ENCODE measurements at places on chromosomes 6 and 20. TPM values are rescaled to one million over a fixed set of nuclear protein-coding genes. Genes with fewer than 3 reads are reported as not detected.
A peak's percentile ranks its signal among the peaks of the same experiment; 100 is the strongest.

RCAN2 gene
- 6.3 TPM for total RNA-seq

GRIK2 gene
- total RNA-seq = 3.0 TPM

LPA gene
- total RNA-seq = 0.17 TPM

NTSR1 gene
- total RNA-seq = 1.4 TPM

CPNE5 gene
- 0.12 TPM for total RNA-seq

CCN6 gene
- total RNA-seq = not detected

PLCB1 gene
- total RNA-seq = 20.6 TPM

GRCh38 chr6:34865107-34865506 lies 22.7 kb downstream of the TAF11 start:
- no peak for DNase-seq

DNA sequence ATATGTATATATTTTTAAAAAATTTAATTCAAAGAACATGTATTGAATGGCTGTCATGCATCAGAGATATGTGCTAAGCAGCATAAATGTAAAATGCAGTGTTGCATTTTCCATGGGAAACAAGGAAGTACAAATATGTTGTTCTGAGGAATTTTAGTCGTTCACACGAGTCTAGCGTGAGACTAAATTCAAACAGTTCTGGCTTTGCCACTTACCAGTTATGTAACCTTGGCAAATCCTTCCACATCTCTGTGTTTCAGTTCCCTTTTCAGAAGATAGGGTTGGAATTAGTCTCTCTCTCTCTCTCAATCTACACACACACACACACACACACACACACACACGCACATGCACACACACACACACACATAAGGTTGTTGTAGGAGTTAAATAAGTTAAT lies 305.4 kb downstream of the UTRN start:
- no peak for DNase-seq

- DNase-seq = no peak
Observed at GRCh38 chr6:160227038-160227768, 31.4 kb downstream of the SLC22A2 start.

DNA sequence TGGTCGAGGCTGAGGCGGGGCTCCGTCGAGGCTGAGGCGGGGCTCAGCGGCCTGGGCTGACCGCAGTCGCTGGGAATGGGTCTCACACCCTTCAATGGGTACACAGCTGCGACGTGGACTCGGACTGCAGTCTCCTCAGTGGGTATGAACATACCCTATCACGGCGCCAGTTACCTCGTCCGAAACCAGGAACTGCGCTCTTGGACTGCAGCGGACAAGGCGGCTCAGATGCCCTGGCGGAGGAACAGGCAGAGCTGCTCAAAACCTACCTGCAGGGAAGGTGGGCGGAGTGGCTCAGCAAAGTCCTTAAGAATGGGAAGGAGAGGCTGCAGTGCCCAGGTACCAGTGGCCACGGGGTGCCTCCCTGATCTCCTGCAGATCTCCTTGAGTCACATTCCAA lies 14.2 kb downstream of the HLA-A start:
- DNase-seq = no peak

DNA sequence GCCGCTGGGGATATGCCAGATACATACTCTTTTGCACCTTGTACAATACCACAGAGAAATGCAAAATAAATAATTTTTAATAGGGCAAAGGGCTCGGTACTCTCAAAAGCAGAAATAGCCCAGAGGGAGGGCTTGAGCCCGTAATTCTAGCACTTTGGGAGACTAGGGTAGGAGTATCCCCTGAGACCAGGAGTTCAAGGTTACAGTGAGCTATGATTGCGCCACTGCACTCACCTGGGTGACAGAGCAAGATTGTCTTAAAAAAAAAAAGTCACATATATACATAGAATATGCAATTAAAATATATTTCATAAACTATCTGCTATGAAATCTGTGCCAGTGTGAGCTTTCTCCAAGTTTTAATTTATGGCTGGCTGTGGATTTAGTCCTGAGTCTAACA lies 818 bp upstream of the TRMT11 start:
- DNase-seq = no peak

- no peak for DNase-seq
Observed at GRCh38 chr6:27863962-27864905, 48.0 kb downstream of the OR2B2 start.

DNA sequence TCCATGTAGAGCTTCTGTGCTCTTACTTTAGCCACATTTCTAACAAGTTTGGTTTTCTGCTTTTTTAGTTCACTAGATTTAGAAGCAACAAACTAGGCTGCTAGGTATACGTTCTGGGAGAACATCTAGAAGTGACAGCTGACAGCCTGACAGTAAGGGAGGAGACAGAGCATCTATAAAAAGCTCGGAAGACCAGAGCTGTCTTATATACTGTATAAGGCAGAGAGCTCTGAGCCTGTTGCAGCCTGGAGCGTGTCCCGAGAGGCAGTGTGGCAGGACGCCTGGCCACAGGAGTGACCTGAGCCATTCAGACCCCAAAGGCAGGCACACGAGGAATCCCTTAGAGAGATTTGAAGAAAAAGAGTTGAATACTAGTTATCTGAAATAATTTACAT lies 24.6 kb downstream of the PPP1R14C start:
- no peak for DNase-seq

DNA sequence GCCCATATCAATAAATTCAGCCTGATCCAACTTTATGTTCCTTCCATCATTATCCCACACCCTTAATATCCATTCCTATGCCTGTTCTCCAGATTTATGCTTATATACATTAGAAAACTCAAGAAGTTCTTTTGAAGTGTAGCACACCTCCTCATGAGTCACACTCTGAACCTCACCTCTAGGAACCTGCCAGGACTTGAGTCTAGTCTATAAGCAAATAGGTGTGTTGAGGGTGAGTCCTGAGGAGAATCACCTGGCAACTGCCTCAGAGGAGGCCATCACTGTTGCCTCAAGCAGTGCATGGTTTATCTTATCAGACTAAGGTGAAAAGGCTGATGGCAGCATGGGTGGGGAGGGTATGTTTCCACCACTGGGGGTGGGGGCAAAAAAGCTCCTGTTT lies 496.7 kb downstream of the C6orf118 start:
- no peak for DNase-seq

- peak; percentile 78 for DNase-seq
Observed at GRCh38 chr20:23061734-23062561, 12.5 kb upstream of the THBD start.

DNA sequence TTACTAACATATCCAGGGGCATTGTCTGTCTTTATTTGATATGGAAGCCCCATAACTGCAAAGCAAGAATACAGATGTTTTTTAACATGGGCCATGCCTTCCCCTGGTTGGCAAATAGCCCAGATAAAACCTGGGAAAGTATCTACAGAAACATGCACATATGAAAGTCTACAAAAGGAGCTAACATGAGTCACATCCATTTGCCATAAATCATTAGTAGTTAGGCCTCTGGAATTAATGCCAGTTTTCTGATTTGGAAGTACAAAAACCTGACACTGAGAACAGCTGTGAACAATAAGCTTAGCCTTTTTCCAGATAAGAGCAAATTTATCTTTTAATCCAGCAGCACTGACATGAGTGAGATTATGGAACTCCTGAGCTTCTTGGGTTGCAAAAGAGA lies 418.0 kb upstream of the IMPG1 start:
- no peak for DNase-seq

DNA sequence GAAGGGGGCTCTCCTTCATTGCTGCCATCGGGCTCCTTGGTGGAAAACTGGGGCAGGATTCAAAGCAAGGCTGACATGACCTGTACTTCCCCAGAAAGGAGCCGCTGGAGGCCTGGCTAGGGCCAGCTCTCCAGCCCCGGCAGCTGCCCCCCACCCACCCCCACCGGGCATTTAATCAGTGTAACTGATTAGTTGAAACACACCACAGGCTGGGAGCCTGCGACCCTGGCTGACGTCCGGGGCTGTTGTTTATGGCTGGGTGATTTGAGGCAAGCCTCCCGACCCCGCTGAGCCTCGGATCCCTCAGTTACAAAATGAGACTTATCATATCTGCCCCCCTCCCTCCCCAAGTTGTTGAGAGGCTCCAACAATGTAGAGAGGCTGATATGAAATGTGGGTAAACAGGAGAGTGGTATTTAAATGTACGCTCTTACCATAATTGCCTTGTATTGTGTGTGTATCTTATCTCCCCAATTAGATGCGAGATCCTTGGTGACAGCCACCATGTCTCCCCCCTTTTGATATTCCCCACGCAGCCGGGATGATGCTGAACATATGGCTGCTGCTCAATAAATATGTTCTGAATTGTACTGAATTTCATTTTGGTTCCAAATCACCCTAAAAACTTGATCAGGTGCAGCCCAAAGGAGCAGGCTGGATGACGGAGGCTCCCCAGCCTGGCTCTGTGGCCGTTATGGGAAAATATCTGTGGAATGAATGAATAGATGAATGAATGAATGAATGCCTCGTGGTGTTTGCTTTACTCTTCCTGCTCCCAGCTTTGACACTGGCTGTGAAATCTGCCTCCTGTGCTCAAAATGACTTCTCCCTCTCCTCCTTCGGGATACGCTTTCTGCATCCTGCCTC lies 31.8 kb upstream of the APCDD1L start:
- no peak for DNase-seq

GRCh38 chr6:136666041-136666440 lies 115.8 kb upstream of the MAP7 start:
- DNase-seq = no peak

DNA sequence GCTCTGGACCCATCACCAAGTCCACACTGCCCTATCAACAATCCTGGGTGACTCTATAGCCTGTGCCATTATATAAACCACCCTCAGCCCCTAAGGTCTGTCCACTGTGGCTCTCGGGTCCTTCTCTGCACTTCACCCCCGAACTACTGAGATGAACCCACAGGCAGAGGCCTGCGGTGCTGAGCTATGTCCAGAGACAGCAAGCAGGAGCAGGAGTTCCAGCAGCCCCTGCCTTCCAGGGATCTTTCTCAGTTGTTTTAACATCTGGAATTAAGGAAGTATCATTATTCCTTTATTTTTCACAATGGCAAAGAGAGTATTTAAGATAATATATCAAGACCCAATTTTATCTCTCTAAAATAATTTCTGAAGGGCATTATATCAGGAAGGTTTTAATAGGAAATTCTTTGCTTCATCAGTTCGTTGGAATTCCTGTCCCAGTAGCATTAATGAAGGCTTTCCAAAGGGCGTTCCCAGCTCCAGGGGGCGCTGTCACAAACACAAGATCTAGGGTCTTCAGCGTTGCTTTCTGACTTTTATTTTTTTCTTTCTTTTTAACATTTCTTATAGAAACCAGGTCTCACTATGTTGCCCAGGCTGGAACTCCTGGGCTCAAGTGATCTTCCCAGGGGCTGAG lies 27.3 kb downstream of the RRBP1 start:
- peak; percentile 91 for DNase-seq

- DNase-seq = no peak
Observed at GRCh38 chr20:62696989-62697388, 11.6 kb upstream of the NTSR1 start.

DNA sequence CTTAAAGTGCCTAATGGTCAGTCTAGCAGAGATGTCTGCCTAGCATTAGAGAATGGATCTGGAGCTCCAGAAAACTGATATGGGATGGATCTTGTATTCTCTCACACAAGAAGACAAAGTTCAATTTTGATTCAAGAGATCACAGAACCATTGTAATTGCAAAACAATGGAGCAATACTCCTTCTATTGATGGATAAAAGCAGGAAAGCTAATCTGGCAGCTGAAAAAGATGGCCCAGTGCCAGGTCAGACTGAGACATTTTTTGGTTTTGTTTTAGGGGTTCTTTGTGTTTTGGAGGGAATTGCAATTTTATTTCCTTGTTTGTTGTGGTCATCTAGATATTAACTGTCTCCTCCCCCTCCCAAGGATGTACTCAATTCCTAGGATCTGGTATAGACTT lies 14.6 kb upstream of the ZNF133 start:
- DNase-seq = no peak

- no peak for DNase-seq
Observed at GRCh38 chr6:35790683-35791082, 6.4 kb downstream of the CLPS start.

DNA sequence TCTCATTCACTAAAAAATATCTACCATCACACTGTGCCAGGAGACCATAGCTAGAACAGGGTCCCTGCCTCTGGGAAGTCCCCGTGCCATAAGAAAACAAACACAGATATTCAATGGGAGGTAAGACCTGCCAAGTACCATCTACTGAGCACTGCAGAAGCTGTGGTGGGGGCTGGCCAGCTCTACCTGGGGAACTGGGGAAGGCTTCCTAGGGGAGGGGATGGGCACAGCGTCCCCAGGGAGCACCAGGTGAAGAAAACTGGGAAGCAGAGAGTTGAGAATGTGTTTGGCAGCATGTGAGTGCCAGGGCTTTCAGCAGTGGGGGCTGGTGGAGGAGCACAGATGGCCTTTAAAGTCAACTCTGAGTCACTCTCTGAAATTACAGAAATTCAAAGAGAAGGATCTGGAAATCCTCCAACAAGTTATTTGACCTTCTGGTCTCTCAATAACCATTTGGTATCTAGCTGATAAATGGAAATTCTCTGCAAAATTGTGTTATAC lies 85.2 kb downstream of the SHLD1 start:
- no peak for DNase-seq

Measured in GM23338 (cell line).